CD4-positive, alpha-beta T cell treated with Interleukin-6 for 4 hours (primary cell): ENCODE measurements at places on chromosomes 2 and 18.

- no peak for DNase-seq
Measured at GRCh38 chr2:219104107-219105035, 43.6 kb upstream of the IHH start.

DNA sequence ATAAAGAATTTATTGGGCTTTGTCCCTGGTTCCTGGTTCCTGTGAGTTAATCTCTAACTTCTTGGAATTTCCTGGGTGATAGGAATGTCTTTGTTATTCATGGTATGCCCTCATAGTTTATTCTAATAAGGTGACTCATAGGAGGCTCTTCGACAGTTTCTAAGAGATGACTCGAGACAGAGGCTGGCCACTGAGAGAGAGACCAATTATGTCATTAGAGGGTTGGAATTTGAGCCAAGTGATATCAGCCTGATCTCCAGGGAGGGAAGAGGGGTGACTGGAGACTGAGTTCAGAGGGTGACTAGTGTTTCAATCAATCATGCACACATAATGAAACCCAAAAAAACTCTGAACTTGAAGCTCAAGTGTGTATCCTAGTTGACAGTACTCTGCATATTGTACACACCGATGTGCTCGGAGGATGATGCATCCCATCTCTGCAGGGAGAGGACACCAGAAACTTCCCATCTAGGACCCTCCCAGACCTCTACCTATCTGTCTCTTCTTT, 185.7 kb downstream of the MTCL1 start:
- no peak for DNase-seq

- DNase-seq, result no peak
Measured at GRCh38 chr18:57698571-57699276, 77.1 kb upstream of the NARS1 start.

DNA sequence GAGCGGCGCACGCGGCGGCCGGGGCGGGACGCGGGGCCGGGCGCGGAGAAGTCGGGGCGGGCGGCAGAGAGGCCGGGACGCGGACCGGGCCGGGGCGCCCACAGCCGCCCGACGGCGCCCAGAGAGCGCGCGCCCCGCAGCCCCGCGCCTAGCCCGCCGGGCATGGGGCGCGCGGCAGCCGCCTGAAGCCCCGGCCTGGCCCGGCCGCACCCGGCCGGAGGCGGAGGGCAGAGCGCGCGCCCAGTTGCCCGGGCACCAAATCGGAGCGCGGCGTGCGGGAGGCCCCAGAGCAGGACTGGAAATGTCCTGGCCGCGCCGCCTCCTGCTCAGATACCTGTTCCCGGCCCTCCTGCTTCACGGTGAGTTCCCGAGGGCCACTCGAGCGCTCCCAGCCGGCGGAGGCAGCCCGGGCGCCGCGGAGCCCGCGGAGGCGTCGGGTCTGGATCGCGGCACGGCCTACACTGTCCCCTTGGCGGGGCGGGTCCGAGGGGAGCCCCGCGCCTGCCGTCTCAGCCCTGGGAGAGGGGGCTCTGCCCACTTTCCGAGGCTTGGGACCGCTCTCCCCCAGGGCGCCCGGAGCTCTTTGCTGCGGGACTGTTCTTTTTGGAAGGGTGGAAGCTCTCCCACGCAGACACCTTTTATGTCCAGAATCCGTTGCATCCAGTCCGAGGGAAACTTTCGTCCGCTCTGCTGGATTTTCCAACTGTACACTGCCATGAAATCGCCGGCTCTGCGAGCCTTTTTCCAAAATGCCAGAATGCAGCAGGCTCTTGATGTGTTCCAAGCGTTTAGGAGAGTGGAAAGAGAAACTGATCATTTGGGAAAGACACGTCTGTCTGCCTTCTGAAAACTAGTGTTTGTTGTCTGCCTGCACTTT, 484 bp downstream of the APCDD1 start:
- DNase-seq, result no peak

- DNase-seq, result peak; percentile 48
Measured at GRCh38 chr2:38115216-38116032, 39.5 kb upstream of the CYP1B1 start.

DNA sequence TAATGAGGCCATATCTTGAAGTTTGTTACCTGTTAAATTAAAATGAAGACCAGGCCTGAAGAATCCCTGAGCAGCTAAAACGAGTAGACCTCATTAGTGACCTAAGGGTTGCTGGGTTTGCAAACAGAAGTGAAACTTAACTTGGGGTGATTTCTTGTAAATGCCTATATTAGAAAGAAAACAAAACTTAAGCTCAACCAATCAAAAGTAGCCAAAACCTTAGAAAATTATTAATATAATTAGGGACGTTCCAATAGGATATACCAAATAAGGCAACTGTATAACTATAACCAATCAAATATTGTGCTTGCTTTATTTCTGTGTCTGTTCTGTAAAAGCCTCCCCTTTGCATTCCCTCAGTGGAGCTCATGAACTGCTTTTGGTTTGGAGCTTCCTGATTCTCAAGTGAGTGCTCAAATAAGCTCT, 137.9 kb upstream of the VRK2 start:
- DNase-seq, result no peak

GRCh38 chr2:114122930-114123329, 233.0 kb downstream of the ACTR3 start:
- no peak for DNase-seq

DNA sequence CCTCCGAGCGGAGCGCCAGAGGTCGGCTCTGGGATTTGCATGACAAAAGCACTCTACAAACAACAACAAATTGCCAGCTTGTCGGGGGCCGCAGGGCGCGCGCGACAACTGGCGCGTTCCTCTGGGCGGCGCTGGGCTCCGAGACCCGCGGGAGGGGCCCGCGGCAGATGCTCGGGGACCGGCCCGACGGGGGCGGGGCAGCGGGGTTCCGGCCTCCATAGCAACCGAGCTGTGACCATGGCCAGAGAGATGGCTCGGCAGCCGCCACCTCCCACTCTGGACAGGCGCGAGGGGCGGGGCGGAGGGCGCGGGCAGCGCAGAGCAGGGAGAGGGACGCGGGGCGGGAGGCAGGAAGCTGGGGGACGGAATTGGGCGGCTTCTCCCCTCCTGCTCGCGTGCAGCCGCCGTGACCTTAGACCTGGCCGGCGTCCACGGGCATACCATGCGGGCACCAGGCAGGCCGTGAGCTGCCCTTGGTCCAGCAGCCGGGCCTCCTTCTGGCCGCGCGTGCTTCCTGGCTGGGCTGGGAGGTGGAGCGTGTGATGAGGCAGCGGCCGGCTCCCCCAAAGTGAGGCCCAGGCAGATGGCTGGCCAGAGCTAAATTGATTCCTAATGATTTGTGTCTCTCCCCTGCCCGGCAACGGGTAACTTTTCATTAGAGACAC, 171.5 kb downstream of the CELF4 start:
- no peak for DNase-seq

DNA sequence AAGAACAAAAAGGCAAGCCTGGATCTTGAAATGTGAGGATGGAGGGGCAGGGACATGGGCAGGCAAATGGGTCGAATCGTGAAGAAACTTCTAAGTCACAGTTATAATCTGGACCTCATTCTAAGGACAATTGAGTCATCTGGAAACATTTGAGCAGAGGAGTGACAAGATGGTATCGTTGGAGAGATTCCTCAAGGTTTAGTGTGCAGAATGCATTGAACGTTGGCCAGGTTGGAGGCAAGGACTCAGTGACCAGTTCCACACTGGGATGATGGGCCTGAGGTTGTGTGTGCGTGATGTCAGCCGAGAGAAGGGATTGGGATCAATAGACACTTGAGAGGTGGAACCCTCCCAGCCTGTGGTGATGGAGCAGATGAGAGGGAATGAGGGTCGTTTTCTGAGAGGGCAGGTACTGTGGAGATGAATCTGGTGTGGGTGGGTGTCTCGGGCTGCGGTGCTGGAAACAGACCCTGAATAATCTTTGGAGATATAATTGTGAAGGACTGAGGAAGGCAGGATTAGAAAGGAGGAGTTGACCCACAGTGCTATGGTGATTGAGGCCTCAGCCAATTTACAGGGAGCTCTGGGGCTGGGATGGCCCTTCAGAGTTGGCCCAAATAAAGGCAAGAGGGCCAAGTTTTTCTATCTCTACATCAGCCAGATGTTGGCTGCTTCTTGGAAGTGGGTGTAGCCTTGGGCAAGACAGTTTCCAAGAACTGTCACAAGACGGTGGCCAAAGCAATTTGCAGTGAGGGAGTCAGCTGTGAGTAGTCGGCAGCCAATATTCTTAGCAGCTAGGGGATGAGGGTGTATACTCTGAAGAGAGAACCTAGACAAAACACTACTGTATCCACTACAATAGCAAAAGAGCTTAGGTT, 5.8 kb upstream of the ZNF532 start:
- no peak for DNase-seq

GRCh38 chr2:71292159-71292558, 39.4 kb upstream of the ZNF638 start:
- no peak for DNase-seq

DNA sequence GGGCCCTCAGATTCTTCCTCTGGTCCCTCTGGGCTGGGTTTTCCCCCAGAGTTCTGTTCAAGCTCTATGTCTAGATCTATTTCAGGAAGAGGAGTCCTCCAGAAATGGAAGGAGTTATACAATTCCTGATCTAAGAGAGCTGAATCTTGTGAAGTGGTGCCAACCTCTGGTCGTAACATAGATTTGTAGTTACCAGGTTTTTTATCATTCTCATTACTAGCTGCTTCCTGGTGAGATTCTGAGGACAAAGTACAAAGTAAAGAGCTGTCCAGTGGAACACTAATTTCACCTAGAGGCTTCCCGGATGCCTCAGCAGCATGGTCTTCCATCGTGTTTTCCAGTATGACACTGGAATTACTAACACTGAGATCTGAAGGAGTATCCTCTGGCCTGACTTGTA, 44.1 kb downstream of the PPP4R1 start:
- no peak for DNase-seq

- DNase-seq, result no peak
Measured at GRCh38 chr2:150811259-150811855, 323.9 kb upstream of the RND3 start.

DNA sequence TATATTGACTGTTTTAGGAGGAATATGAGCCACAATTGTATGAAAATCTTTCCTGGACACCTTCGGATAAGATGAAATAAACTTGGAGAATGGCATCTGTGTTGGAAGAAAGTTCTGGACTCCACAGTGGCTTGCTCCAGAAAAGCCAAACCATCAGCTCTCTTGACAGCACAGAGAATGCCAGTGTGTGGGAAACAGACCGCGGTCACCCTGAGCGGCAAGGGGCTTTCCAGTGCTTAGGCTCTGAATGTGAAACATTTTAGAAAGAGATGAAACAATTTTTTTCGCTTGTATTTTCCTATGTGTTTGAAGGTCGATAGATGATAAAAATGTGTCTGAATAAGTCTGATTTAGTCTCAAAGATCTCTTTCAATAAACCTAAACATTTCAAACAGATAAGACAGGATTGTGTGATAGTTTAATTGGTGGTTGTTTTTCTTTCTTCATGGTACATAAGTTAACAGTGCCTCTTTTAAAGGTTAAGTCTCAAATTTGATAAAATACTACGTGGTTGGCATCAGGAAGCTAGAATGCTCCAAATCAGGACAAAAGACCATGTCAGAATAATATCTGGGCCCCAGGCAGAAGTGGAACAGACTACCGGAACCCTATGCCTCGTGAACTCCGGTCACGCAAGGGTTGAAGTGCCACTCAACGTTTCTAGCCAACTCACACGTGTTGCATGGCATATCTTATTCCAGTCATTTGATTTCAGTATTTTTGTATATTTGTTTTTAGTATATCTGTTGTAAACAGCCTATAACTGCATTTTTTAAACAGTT, 28.9 kb downstream of the PTGR3 start:
- DNase-seq, result no peak

DNA sequence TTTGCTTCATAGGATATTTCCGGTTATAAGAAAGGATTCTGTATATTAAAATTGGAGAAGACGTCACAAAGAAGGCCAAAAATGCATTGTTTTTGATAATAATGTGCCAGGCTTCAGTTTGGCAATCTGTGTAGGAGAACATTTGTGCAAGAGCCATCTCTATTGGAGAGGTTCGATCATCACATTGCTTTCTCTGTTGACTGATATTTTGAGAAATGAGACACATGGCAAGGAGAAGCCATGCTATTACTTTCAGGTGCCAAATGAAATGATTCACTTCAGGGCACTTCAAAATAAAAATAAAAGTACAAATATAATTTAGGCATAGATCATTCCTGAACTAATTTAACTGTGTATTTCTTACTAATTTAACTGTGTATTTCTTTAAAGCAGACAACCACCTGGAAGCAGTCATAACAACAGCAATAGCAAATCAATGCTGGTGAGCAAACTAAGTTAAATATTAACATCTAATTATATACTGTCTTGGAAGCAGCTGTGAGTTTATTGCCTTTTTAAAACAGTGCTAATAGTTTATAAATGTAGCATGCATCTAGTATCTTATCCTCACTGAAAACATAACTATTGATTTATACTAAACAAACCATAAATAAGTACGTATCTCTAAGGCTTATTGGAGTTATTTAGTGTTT, 50.2 kb upstream of the CHST9 start:
- no peak for DNase-seq

- no peak for DNase-seq
Measured at GRCh38 chr18:47632970-47633635, 297.4 kb downstream of the SMAD2 start.

DNA sequence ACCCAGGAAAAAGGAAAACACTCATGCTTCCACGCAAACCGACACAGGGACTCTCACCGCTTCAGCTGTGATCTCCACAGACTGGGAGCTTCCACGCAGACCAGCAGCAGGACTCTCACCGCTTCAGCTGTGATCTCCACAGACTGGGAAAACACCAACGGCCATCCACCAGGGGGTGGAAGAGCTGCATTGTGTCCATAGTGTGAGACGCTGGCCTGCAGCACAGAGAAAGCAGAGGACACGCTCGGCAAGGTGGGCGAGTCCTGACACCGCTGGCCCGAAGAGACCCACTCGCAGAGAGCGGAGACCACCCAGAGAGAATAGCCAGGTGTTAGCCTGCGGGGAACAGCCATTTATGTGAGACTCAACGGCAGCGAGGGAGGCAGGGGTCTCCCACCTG, 42.5 kb upstream of the NFATC1 start:
- no peak for DNase-seq

- no peak for DNase-seq
Measured at GRCh38 chr2:69668598-69668997, 25.1 kb upstream of the AAK1 start.

- DNase-seq, result no peak
Measured at GRCh38 chr18:61967252-61967891, 74.6 kb upstream of the RNF152 start.

DNA sequence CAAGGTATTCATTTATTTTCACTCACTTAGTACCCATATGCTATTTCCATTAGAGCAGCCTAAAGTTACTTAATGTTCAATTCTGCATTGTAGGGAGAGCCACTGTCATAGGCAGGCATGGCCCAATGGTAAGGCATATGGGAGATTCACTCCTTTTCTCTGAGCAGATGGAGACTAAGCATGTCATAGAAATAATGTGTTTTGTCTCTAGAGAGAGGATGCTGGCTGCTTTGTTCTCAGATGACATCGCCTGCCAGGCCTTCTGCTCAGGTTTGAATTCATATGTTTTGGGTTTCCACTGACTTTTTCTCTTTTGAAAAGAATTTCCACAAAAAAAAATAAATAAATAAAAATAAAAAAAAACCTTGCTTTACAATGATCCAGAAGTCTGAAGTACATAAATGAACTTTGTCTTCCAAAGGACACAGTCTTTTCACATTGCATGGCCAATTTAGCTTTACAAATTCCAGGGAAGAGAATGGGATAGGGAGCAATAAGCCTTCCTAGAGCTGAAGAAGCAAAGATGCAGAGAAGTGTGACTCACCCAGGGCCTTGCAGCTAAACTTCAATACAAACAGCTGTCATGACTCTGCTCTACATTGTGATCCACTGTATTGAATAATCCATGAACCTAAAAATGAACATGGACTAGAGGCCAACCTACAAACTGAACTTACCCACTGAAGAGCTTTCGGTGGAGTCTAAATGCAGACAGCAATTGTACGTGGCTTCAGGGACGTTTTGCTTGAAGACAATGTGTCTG, 422.5 kb downstream of the CMPK2 start:
- no peak for DNase-seq
